Fibroblast of lung (primary cell): ENCODE measurements at places on chromosomes 13 and 19.

GRCh38 chr13:86318450-86318849 is 519.2 kb upstream of the SLITRK6 start:
- no peak for DNase-seq

- no peak for DNase-seq
These were observed 27.6 kb downstream of the AP2S1 start for GRCh38 chr19:46823049-46823448.

- DNase-seq: peak; percentile 50
These were observed 413 bp downstream of the N4BP2L2 start for GRCh38 chr13:32538143-32538620.

DNA sequence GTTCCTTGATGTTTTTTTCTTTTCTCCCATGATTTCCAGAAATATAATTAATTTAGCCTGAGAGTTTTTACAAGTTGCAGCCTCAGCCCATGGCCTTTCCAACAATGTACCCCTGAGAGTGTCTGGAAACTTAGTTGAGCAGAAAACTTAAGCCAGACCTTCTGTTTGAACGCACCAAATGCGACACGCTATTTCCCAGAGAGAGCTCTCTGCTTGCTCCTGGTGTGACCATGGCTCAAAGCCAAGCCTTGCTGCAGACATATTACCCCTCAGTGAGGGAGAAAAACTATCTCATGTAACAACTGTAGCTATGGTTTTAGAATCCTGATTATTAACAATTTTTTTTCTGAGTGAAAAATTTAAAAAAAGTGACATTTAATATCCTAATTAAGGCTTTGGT is 1204.5 kb upstream of the SLC10A2 start:
- DNase-seq: no peak

- peak; percentile 46 for DNase-seq
These were observed 537.4 kb downstream of the MYO16 start for GRCh38 chr13:109166804-109167203.

- DNase-seq: peak; percentile 91
These were observed 5.9 kb upstream of the GDF15 start for GRCh38 chr19:18379803-18380747.

DNA sequence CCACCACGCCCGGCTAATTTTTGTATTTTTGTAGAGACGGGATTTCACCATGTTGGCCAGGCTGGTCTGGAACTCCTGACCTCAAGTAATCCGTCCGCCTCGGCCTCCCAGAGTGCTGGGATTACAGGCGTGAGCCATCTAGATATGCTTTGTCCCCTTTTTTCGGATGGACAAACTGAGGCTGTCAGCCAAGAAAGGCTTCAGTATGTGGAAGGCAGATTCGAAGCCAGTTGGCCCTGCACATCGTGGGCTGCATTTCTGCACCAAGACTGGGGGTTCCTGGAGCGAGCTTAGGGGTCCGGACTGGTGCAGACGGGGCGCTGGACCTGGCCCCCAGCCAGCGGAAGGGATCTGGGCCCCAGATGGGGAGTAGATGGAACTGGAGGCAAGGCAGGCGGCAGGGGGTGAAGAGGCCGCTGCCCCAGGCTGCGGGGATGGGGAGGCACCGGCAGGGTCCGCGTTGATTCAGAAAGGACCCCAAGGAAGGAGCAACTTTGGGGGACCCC is 9.7 kb upstream of the JUND start:
- no peak for DNase-seq

DNA sequence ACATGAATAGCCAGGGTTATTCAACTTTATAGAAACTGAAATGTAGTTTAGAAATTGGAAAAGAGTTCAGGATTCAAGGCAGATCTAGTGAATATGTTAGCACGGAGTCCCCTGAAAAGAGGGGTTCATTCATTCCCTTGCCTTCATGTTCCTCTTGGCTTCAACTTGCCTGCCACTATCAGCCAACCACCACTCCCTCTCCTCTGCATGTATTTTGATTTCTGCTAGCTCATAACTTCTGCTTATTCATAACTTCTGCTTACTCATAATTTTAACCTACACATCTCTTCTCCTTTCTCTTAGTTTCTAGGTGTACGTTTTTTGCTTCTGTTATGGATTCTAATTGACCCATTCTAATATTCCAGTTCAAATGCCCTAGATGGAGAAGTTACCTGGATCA is 5.5 kb upstream of the SERTM1 start:
- DNase-seq: no peak

DNA sequence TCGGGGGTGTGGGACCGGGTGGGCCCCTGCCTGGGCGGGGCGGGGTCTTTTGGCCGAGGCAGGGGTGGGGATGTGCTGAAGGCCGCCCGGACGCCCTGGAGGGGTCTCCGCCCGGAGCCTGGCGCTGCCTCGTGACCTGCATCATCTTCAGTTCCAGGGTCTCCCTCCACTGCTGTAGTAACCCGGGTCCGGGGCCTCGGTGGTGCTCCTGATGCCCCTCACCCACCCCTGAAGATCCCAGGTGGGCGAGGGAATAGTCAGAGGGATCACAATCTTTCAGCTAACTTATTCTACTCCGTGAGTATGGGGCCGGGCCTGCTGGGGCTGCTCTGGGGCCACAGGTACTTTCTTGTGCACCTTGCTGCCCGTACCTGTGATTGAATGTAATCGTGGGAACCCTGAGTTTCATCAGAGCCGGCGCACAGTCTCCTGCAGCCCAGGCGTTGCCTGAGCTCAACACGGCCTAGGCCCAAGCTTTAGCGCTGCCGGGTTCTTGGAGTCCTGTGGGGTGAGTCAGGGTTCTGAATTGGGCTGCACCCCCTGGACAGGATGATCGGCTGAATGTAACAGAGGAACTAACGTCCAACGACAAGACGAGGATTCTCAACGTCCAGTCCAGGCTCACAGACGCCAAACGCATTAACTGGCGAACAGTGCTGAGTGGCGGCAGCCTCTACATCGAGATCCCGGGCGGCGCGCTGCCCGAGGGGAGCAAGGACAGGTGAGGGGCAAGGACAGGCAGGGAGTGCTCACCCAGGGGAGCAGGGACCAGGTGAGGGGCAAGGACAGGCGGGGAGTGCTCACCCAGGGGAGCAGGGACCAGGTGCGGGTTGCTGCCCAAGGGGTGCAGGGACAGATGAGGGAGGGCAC is 10.5 kb downstream of the PEAK3 start:
- peak; percentile 87 for DNase-seq
